ENCODE measurements at places on chromosomes 7 and 10.

- no peak for DNase-seq
Observed at GRCh38 chr10:116510565-116510964, 35.2 kb upstream of the PNLIP start.

DNA sequence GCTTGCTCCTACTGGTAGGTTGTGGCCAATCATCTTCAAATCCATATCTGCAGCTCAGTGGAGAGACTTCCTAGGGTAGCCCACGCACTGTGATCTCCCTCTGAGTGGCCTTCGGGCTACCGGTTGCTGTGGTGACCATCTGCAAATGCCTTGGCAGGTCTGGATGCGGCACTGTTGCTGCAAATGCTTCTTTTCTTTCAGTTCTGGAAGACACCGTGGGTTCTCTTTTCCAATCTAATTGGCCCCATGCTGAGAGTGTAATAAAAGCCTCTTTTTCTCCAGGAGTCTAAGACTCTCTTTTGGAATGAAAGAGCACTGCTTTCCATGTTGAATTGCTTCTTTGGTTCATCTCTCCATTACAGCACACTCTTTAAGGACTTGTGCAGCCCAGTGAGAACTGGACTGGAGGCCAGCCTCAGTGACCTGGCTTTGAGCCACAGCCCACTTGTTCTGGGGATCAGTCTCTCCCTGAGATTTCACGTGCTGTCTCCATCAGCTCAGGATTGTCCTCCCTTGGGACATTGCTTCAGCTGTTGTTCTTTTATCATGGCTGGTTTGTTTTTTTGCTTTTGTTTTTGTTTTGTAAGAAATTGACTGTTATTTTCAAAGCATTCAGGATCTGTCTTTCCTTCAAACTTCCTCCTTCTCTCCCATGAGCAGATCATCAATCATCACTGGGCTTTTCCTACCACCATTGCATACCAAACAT lies 286.6 kb downstream of the BMPER start:
- DNase-seq, result no peak

DNA sequence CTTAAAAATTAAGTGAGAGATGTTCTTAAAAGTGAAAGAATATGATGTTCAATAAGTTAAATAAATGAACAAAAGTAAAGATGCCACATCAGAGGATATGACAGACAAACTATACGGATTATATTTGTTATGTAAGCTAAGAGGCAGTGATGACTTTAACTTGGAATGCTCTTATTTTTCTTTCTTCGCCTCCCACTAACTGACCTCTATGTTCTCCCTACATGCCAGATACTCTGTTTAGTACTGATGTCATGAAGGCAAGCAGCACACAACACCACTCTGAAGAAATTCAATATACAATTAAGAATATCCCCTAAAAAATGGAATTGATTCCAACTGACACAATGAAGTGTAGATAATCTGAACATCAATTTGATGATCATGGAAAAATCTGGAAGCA lies 223.4 kb downstream of the DOCK4 start:
- no peak for DNase-seq

- DNase-seq, result no peak
Observed at GRCh38 chr10:64014281-64014680, 493.1 kb downstream of the REEP3 start.

DNA sequence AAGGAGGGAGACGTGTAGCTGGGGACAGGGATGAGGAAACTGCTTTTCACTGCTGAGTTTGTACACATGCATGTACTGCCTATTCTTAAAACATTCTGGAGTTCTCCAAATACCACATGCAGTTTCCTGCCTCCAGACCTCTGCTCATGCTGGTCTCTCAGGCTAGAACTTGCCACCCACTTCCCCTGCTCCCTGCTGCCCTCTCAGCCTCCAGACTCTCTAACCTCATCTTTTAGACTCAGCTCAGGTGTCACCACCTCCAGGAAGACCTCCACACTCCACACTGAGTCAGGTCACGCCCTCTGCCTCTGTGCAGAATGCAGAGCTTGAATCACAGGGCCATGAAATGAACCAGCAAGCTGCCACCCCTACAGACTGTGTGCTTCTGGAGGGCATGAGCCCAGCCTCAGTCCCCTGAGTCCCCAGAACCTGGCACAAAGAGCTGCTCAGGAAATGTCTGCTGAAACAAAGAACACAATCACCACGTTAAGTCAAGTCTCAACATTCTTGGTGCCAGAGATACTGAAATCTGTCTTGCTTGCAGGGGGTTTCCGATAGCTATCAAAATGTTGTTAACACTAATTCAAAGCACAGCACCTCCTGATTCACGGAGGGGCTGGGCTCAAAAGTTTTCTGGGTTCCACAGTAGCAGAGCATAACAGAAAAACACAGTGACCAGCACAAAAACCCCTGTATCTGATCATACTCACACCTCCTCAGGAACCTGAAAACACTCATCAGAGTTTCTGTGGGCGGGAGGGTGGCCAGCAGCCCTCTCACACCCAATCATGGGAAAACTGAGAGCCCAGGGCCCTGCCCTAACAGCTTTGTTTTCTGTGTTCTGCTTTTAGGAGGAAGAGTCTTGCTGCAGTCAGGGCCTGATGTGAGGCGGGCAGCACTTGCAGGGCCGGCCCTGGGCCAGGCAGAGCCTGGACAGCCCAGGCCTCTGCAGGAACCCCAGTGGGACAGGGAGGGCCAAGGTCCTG lies 21.1 kb downstream of the FAM53B start:
- DNase-seq, result no peak

DNA sequence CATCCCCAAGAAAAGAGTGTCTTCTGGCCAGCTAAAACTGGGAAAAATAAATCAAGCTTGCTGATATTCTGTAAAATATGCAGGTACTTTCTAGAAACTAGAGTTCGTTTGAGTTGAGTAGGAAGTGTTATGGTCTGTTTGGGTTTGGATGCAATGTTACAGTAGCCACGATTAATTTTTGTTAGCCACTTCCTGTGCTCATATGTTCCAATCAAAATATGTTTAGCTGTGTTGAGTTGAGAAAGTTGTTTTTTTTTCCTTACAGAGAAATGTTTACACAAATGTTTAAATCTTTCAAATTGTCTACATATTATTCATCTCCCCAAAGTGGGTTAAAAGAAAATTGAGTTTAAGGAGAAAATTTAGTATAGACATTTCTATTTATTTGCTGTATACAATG lies 11.3 kb upstream of the LAMB1 start:
- DNase-seq, result no peak

DNA sequence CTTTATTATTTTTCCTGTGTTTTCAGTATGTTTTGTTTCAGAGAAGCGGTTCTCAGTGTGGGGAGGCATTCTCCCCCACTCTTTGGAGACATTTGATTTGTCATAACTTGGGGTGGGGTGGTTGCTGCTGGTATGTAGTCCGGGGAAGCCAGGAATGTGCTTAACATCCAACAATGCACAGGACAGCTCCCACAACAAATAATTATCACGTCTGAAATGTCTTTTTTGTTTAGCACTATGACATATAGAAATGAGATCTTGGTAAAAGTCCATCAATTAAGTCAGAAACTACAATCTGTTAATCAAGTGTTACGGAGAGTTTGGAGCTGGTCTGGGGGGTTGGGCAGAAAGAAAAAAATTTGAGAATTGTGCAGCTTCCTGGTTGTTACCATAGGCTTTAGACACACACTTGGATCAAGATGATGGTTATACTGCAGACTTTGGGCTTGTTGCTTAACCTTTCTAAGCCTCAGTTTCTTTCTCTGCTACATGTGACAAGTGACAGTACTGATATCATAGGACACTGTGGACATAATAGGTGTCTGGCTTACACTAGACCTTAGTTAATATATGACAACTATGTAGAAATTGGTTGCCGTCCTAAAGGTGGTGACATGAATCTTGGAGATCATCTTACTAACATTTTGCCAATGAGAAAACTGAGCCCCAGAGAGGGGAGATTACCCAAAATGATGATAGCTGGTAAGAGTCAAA lies 113.7 kb downstream of the LRMDA start:
- no peak for DNase-seq

GRCh38 chr10:107728807-107729206 lies 564.3 kb upstream of the SORCS1 start:
- no peak for DNase-seq

- peak; percentile 83 for DNase-seq
Observed at GRCh38 chr7:30134611-30135300, at the start of gene MTURN. Gene MTURN, plus strand, starts transcription at chr7:30134986. Its CDS starts 151 bp downstream, at chr7:30135137.

DNA sequence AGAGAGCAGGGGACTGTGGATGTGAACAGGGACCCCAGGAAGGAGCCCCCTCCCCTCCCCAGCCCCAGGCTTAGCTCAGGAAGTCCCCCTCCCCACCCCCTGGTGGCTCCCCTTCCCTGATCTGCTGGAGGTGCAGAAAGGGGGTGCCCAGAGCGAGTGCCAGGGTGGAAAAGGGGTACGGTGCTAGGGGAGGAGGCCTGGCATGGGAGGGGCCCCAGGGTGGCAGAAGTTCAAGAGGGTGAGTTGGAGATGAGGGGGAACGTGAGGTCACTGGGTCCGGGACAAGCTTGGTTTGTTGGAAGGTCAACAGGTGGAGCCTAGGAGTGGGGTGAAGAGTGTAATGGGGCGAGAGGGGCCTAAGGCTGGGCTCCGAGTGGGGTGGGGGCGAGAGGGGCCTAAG lies 21.5 kb upstream of the TBL2 start:
- no peak for DNase-seq

- DNase-seq, result peak; percentile 70
Observed at GRCh38 chr7:98021588-98022351, 31.8 kb upstream of the OCM2 start.

- no peak for DNase-seq
Observed at GRCh38 chr10:110042181-110042580, 34.4 kb downstream of the ADD3 start.

- no peak for DNase-seq
Observed at GRCh38 chr10:86684331-86685097, 16.2 kb downstream of the LDB3 start.

GRCh38 chr10:45152726-45153125 lies 152.0 kb downstream of the ZNF22 start:
- no peak for DNase-seq

- no peak for DNase-seq
Observed at GRCh38 chr7:154906736-154907355, 96.1 kb downstream of the PAXIP1 start.

GRCh38 chr10:27035163-27035562 lies 65.1 kb downstream of the ANKRD26 start:
- DNase-seq, result no peak

DNA sequence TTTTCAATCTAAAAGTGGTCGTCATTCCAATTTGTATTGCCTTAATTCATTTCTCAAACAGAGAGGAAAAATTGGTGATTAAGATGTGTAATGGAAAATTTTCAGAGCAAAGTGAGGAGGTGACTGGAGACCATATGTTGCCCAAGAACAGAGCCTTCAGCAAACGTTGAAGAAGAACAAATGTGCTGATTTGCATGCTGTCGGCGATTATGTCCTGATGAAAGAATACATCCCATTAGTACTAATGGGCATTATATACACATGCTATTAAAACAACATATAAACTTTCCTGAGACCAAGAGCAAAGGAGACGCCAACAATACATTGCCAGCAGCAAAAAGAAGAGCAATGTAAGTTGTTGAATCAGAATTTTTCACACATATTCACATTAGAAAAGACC lies 100.0 kb upstream of the ARID5B start:
- DNase-seq, result no peak

DNA sequence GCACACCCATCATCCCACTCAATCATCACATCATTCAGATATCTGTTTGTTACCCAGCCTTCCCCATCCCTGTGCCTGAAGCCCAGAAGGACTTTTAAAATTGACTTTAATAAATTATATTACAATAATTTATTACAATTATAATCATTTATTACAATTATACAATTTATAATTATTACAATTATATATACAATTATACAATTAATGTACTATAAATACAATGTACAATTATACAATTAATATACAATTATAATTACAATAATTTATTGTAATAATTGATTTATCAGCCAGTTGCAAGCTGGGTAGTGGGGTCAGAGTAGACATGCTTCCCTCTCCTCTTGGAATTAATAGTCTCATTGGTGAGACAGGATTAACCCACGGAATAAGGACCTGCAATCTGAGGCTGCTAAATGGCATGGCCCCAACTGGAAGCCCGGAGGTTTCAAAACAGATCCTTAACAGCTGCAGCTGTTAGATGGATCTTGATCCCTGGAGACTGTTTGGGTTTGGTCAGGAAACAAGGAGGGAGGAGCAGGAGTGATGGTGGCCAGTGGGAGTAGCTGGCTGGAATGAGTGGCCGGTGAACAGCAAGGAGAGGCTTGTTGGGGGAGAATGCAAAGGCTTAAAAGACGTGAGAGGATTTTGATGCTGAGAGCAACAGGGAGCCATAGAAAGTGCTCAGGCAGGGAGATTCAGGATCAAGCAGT lies 402.8 kb upstream of the PODXL start:
- no peak for DNase-seq

- DNase-seq, result no peak
Observed at GRCh38 chr10:21528236-21529031, 3.0 kb upstream of the SKIDA1 start.

DNA sequence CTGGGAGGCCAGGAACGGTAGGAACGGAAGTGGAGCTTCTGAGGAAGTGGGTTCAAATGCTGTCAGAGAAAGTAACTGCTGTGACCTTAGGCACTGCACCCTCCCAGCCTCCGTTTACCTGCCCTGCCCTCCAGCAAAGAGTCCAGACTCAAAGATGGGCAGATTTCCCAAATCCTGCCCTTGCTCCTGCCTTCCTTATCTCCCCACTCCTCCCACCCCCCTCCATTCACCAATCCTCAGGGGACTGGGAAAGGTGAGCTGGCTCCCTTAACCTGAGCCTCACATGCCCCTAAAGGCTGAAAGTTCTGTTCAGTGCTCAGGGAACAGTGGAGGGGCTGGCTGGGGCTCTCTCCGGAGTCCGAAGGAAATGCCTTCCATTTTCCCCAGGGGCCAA lies 161.6 kb downstream of the SH3PXD2A start:
- no peak for DNase-seq

DNA sequence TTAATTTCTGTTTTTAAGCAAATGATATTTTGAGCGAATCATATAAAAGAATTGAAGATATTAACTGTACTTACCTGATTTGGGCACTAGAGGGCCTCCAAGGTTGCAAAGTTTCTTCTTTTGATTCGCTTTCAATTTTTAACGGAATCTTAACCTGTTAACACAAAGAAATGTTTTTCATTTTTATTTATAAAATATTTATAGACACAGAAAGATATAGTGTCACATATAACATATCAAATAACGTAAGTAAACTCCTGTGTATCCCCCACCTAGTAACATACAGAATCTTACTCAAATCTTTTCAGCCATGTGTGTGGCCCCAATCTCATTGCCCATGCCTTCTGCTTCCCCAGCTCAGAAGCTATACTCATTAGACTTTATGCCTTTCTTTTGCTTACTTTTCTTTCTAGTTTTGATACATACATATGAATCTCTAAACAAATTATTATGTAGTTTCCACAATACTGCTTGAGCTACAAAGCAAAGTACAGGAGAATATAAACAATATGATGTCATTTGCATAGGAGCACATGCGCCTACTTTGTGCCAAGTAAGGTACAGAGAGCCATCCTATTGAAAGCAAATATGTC lies 49.5 kb upstream of the ZPBP start:
- no peak for DNase-seq

DNA sequence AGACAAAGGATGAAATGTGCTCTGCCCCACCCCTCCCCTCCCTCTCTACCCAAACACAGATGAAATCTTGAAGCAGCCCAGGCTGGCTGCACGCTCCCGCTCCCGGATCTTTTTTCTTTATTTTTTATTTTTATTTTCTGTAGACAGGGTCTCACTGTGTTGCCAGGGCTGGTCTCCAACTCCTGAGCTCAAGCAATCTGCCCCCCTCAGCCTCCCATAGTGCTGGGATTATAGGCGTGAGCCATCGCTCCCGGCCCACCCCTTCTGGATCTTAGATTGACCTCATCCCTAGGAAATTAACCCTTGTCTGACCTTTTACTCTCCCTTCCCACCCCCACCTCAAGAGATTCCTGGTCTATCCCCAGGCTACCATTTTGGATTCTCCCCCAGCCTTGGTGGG lies 14.3 kb downstream of the TACR2 start:
- DNase-seq, result no peak
